ENCODE measurements at places on chromosomes 3 and 15.

DNA sequence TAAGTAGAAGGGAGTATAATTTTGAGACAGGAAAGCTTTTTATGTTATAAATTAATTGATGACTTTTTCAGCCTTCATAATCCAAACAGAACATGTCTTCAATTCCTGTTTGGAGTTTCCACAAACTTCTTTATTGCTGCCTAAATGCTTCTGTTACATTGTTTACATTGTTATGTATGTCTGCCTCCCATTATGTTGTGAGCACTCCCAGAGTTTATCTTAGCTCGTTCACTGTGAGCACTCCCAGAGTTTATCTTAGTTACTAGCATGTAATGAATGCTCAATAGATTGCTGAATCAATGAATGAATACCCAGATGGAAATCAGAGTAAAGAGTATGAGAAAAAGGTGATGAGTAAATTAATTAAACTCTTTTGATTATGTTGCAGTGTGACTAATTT is 1178.0 kb downstream of the ROBO1 start:
- DNase-seq = no peak

- no peak for DNase-seq
These were observed 658.0 kb upstream of the KCNMB2 start for GRCh38 chr3:177878192-177878591.

- no peak for DNase-seq
These were observed 182.4 kb downstream of the RBMS3 start for GRCh38 chr3:29463304-29463703.

GRCh38 chr3:104903064-104903463 is 463.6 kb upstream of the ALCAM start:
- no peak for DNase-seq

GRCh38 chr3:154244644-154245043 is 79.6 kb downstream of the DHX36 start:
- DNase-seq = no peak

- DNase-seq = no peak
These were observed 215.1 kb upstream of the UBE2E1 start for GRCh38 chr3:23590424-23591273.

GRCh38 chr3:18544146-18544545 is 119.0 kb upstream of the SATB1 start:
- DNase-seq = no peak

DNA sequence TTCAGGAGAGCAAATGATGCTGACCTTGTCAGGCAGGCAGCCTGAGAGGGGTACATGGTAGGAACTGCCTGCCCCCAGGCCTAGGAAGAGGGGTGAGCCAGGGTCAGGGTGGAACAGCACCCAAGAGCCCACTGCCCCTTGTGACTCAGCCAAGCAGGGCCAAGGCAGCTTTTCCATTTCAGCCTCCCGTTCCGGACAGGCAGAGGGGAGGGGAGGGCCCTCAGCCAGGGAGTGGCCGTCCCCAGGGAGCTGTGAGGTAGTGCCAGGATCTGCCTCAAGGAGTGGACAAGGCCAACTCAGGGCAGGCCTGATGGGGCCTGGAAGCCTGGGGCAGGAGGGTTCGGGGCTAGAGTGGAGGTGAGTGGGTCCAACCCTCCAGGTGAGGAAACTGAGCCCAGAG is 5.1 kb upstream of the ANKRD63 start:
- DNase-seq = no peak

DNA sequence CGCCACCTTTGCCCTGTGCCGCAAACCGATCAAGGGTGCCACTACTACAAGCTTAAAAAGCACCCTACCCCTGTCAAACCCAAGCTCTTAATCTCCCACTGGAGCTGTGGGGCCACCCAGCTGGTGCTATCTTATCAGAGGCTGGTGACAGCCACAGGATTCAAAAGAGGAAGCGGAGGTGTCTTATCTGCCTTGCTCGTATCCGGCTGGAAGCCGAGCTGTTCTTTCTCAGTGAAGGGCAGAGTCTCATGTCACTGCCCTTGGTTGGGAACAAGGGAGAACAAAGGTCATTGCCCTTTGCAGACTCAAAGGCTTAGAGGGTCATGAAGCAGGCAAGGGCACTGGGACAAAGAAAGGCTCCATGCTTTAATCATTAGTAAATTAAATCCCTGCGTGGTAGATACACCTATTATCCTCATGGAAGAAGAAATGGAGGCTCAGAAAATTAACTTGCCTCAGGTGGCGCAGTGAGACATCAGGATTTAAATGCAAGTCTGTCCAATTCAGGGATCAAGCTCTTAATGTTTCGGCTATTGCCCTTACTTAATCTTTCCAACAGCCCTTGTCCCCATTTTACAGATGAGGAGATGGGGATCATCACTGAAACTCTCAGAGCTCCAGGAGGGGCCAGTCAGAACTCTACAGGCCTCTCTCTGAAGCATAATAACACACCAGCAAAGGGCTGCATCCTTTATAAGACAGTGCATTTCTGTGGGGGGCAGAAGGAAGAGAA is 360.0 kb upstream of the PROK2 start:
- no peak for DNase-seq

DNA sequence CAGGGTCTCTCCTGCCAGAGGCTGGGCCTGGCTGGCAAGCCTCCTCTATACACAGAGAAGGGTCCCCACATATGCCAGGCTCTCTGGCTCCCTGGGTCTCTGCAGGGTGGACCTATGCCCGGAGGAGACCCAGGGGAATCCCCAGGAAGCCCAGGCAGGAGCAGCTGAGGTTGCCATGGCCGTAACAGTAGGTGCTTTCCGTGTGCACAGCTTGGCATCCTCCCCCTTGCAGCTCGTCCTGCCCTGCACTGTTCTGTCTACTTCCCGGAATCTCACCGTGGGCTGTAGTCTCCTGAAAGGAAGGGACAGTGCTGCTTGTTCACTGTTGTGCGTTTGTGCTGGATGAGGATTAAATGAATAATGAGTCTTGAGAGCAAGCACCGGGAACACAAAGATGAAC is 47.8 kb downstream of the DAPK2 start:
- DNase-seq = no peak

DNA sequence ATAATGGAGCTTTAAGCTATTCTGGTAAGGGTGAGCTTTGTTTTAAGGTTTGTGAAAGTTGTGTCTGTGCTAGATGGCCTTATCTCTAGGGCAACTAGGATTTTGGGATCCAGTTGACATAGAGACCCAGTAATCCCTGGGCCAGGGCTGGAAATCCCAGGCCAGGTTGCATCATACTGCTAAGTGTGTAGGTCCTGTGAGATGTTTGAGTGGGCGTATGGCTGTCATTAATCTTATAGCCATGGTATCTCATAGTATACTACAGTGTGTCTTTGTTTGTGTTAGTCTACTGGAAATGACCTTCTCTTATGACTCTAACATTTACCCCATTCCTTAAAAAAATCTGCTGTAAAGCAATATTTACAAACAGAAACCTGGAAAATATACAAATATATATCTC is 151.4 kb downstream of the CACNA2D3 start:
- peak; percentile 32 for DNase-seq

DNA sequence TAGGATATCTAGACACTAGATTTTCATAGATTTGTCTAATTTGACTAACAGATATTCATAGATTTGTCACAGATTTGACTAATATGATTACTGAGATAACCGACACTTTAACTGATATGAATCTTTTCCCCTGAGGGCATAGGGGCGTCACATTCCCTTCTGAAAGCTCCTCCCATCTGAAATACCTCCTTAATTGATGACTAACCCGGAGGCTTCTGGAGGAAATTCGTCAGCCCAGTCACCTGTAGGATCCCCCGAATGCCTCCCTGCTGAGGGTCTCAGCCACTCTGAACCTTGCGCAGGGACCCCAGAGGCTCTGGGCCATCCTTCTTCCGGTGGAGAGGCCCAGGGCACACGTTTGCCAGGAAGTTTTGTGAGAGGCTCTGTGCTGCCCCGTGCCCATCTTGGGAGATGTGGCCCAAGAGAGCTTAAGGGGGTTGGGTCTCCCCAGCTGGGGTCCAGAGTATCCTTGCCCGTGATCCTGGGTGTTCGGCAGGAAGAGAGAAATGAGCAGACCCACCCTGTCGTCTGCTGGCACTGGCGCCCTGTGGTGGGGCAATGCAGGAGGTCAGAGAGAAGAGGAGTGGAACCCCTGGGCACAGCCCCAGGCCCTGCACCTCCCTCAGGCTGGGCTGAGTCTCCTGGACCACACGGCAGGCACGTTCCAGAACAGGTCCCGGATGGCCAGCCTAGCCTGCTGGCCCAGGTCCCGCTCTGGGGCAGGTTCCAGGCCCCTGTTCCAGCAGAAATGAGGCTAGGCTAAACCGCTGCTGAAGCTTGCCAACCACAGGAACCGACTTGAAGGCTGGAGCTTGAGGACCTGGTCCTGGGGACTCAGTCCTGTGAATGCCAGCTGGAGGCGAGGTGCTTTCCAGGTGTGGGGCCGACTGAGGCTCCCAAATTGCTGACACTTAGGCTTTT is 1.7 kb downstream of the PLA2G4D start:
- DNase-seq = no peak

DNA sequence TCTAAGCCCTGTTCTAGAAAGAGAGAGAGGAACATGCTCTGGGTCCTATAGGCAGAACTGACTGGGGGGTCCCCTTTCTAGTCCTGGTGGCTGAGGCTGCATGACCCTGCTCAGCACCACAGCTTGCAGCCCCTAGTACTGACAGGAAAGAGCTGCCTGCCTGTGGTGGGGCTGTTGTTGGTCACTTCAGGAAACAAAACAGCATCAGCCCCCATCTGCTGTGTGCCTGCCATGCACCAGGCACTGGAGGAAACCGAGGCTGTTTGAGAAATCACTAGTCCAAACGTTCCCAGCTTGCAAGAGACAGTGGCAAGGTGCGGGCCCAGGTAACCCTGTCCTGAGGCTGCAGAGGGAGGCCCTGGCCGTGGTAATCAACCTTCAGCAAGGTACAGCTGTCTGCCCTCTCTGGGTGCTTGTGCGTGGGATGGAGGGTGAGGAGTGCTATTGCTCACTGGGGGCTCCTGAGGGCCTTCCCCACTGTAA is 90.6 kb downstream of the IQSEC1 start:
- no peak for DNase-seq

- DNase-seq = no peak
These were observed 361.9 kb upstream of the KCNMB2 start for GRCh38 chr3:178174201-178174915.

- no peak for DNase-seq
These were observed 40.0 kb upstream of the ATP10A start for GRCh38 chr15:25903024-25903581.

GRCh38 chr3:180980611-180981010 is 8.9 kb downstream of the DNAJC19 start:
- no peak for DNase-seq

- no peak for DNase-seq
These were observed 83.5 kb downstream of the SV2B start for GRCh38 chr15:91183596-91183995.

DNA sequence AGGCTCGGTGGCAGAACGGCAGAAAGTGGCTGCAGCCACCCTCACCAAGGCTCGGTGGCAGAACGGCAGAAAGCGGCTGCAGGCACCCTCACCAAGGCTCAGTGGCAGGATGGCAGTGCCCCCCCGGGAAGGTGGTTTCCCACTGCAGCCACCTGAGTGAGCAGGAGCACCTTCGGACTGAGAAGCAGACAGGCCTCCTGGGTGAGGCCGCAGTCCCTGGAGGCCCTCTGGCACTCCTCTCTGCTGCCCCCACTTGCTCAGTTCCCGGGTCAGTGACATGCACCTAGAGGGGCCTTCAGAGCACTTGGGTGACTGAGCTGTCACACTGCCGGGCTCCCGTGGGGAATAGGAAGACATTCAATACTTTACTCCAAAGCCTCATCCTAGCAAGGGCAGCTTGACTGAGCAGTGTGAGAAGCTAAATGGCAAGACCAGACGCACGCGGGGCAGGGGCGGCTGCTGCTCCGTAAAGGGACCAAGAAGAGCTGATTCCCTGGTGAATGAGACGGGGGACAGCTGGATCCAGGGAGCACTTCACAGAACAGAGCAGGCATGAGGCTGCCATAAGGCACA is 62.7 kb downstream of the PCSK6 start:
- no peak for DNase-seq

GRCh38 chr3:10635446-10636076 is 130.2 kb upstream of the ATP2B2 start:
- DNase-seq = peak; percentile 81

DNA sequence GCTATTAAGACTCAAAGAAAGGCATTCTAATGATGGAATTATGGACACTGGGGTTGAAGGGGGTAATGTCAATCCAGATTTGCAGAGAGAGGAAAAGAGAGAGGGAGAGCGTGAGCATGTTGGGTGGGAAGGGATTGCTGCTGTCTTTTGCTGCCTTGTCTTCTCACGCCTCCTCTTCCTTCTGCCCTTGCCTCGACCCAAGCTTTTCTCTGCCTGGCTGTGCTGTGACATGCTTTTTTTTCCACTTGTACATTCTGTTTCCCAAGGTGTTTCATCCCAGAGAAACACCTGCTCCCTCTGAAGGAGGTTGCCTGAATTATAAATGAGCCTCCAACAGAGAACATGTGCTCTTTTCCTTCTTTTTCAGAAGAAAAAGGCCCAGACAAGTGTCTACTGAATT is 80.3 kb downstream of the BDH1 start:
- DNase-seq = no peak

DNA sequence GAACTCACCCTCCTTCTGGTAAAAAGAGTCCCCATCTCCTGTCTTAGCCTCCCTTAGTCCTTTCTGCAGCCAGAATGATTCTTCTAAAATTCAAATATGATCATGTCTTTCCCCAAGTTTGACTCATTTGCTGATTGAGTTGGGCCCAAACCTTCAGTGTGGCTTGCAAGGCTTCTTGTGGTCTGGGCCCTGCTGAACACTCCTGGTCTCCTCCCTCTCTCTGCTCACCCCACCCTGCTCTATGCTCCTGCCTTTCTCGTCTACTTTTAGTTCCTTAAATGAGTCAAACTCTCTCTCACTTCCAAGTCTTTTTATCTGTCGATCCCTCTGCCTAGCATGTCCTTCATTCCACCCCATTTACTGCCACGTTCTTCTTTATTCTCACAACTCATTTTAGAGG is 72.6 kb downstream of the CCR1 start:
- no peak for DNase-seq

- DNase-seq = no peak
These were observed 12.5 kb downstream of the P2RY14 start for GRCh38 chr3:151265866-151266265.

DNA sequence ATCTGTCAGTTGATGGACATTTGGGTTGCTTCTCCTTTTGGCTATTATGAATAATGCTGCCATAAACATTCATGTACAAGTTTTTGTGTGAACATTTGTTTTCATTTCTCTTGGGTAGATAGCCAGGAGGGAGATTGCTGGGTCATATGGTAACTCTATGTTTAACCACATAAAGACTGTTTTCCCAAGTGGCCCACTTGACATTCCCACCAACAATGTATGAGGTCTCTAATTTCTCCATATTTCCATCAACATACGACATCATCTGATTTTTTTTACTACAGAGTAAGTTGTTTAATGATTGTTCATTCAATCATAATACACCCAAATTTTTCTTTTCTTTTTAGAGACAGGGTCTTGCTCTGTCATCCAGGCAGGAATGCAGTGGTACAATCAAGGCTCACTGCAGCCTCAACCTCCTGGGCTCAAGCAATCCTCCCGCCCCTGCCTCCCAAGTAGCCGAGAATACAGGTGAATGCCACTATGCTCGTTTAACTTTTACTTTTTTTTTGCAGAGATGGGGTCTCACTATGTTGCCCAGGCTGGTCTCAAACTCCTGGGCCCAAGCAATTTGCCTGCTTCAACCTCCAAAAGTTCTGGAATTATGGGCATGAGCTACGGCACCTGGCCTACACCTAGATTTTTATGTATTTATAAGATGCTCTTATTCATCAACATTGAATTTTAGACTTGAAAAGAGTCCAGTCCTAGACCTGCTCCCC is 6.8 kb downstream of the IP6K1 start:
- DNase-seq = no peak

GRCh38 chr3:42662037-42662812 is 8.7 kb downstream of the ZBTB47 start:
- DNase-seq = no peak

Measured in posterior cingulate gyrus (tissue), 11 donors.